ENCODE measurements at places on chromosomes 2 and 18.

DNA sequence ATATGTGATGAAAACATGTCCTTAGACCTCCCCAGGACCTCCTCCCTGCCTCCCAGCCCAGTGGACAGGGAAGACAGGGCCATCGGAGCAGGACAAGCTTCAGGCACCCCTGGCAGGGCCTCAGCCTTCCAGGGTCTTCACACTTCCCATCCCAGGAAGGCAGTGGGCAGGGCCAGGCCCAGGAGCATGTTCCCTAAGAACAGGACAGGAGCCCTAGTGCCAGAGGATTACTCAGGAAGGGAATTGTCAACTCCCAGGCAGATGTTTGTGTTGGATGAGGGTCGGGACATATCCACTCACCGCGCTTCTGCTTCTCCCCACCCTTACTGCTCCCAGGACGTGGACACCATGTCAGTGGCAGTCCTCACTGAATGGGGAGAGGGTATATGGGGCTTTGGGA lies 138.9 kb downstream of the TNS1 start:
- no peak for DNase-seq

DNA sequence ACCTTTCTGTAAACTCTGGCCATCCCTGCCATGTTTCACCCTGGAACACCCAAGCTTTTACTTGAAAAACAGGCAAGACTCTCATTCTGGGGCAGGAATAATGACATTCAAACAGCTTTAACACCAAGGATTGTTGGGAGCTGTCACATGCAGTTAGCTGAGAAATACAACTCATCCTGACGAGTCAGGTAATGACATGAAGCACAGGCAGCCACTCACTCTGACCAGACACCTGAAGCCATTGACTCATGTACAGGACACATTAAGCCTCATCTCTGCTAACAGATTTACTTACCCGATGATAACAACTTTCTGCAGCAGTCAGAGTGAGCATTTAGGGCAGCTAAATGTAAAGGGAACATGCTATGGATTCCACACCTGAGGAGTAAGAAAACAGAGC lies 163.1 kb upstream of the PGAP1 start:
- DNase-seq = no peak

GRCh38 chr18:6294148-6294784 lies 120.4 kb downstream of the L3MBTL4 start:
- no peak for DNase-seq

DNA sequence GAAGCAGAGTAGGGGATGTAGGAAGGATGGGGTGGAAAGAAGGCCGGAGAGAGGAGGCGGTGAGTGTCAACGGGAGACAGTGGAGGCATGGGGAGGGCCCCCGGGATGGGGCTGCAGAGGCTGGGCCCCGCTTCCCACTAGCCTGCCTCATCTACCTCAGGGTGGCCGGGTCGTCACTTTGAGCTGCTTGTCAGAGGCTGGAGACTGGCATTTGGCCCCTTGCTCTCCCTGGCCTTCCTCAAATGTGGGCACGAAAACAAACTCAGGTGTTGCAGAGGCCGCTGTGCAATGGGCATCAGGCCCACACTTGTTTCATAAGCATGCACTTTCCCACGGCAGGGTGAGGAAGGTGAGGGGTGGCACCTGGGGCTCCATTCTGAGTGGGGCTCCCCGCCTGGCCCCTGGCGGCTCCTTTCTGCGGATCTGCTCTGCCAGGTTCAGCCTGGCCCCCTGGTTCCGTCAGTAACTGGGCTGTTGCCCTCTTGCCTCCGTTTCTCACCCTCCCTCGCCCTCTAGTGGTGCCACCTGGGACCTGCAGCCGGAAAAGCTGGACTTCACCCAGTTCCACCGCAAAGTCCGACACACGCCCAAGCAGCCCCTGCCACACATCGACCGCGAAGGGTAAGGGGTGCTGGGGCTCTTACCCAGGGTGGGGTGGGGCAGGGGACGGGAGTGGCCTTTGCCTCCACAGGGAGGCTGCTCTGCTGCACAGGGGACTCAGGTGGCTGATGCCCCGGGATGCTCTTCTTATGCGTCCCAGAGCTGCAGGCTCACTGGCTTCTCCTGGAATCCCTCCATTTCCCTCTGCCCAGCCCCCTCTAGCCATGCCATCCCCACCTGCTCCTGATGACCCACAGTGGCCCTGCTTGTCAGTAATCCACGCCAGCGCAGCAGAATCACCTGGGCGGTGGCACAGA lies 125.4 kb downstream of the CTIF start:
- peak; percentile 35 for DNase-seq

DNA sequence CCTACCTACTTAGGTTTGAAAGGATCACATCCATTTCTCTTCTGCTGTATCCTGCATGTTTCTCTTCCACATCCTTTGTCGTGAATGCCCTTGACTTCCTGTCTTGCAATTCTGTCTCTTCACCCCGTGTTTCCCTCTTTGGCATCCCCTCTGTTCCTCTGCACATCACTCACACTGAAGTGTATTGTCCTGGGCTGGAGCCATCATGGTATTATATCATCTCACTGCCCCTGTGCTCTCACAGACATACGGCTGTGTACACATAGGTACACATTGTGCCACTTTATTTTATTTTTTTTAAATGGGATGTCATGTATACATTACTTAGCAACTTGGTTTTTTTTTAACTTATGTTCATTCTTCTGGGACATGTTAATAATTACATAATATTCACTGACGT lies 291.6 kb downstream of the ALPK2 start:
- no peak for DNase-seq

- DNase-seq = peak; percentile 54
These were observed at the start of gene EMX1 for GRCh38 chr2:72917138-72917876. TSS of gene EMX1 (plus strand) at chr2:72917519. CDS start at chr2:72917853, 334 bp downstream.

DNA sequence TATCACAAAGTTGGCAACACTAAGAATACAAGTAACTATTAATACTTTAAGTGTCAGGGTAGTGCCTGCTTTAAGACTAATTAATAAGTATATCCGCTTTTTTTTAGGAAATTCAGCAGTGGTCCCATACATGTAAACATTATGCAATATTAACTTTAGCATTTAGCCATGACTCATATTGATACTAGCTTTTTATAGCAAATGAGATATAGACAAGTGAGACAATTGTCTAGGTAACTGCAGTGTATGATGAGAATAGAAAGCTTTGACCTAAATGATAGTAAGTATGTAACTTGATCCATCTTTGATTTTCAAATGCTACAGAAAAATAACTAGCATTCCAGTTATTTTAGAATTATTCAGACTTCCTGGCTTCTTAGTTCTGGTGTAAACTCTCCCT lies 27.4 kb upstream of the VRK2 start:
- DNase-seq = no peak

GRCh38 chr18:37219257-37219656 lies 346.3 kb downstream of the CELF4 start:
- no peak for DNase-seq

DNA sequence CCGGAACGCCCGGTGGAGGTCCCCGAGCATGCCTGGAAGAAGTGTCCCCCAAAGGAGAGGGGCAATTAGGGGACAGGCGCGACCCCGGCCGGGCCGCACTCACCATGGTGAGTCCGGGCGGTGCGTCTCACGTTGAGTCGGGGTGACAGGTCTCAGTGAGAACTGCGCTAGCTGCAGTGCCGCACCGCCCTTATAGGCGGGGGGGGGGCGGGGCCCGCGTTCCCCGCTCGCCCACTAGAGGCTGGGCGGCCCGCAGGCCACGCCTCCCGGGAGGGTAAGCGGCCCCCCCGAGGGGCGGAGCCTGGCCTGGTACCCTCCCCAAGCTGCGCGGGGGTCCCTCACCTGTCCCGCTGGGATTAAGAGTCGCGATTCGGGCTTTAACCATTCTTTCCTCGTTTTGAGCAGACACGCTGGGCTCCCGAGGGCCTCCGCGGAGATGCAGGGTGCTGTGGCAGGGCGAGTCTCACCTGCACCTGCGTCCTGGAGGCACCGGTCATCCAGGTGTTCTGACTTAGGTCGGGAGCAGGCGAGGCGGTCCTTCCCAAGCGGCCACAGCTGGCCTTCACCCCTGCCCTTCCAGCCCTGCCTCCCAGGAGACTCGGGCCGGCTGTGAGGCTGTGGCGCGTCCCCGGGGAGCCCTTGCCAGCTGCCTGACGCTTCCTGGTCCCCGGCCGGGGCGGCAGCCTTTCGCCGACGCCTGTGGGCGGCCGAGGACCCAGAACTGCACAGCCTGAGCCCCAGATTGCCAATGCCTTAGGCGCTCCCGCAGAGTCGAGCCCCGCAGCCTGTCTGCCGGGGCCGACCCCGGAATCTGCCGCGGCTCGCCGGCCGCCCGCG lies at the start of gene TUBA4A:
TUBA4A (minus strand) TSS at position 166 of the 837 bp plus-strand sequence; CDS start at position 106, 60 bp downstream.
- DNase-seq = peak; percentile 71

Data from NCI-H2029 (cell line).